Fibroblast of the aortic adventitia (primary cell): ENCODE measurements at places on chromosomes 3 and 15. TPM values are rescaled to one million over a fixed set of nuclear protein-coding genes. Genes with fewer than 3 reads are reported as not detected.

MASP1 gene
- total RNA-seq, result 4.8 and 19.2 TPM in 2 replicates

PLSCR2 gene
- not detected in 2 replicates for total RNA-seq

ZMYND10 gene
- 0.81 and 0.82 TPM in 2 replicates for total RNA-seq

RLBP1 gene
- total RNA-seq, result not detected in 2 replicates

PIK3R4 gene
- 29.9 and 37.1 TPM in 2 replicates for total RNA-seq
